Suppressor macrophage (primary cell): ENCODE measurements at places on chromosomes 12 and 14.

GRCh38 chr14:62667421-62667914 lies 377.8 kb downstream of the KCNH5 start:
- DNase-seq = no peak

- no peak for DNase-seq
Observed at GRCh38 chr14:21219561-21220111, 49.6 kb downstream of the HNRNPC start.

- DNase-seq = no peak
Observed at GRCh38 chr12:109169686-109170085, 53.3 kb downstream of the ACACB start.

GRCh38 chr14:89011355-89012281 lies 187.2 kb downstream of the TTC8 start:
- no peak for DNase-seq

GRCh38 chr12:53174881-53175491 lies 5.5 kb upstream of the ZNF740 start:
- peak; percentile 32 for DNase-seq

DNA sequence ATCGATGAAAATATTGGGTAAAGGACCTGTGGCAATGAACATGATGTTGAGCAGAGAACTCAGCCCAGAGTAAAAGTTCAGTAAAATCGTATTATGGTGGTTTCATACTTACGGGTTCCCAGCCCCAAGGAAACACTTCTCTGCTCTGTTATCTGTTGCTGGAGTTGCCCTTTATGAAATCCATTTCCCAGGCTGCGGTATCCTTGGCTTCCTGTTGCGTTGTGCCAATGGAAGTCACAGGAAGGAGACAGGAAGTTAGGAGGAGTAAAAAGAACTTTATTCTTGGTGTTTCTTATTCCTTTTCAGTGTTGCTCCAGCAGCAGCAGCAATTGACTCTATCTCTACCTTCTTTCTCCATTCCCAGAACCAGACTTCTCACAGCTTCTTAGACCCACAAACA lies 965.2 kb downstream of the VRK1 start:
- DNase-seq = no peak

- DNase-seq = no peak
Observed at GRCh38 chr12:48980389-48980952, 2.3 kb downstream of the WNT1 start.

GRCh38 chr14:68661226-68662225 lies 131.3 kb downstream of the ZFP36L1 start:
- no peak for DNase-seq

DNA sequence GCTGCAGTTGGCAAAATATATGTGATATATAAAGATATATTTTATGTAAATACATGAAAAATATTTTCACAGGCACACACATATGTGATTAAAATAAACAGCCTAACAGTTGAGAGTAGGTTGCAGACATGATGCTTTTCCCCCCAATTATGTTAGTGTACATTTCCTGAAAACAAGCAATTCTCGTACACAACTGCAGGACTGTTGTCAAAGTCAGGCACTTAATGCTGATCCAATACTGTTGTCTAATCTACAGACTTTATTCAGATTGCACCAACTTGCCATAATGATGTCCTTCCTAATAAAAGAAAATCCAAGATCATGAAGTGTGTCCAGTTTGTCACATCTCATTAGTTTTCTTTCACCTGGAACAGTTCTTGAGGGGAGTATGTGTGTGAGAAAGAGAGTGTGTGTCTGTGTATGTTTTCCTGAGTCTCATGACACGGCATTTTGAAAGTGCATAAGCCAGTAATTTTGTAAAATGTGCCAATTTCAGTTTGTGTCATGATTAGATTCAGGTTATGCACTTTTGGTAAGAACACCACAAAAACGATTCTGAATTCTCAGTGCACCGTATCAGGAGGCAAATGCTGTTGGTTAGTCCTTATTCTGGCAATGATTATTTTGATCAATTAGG lies 16.5 kb upstream of the SEL1L start:
- DNase-seq = no peak

GRCh38 chr12:113480336-113480971 lies 8.8 kb upstream of the LHX5 start:
- DNase-seq = no peak

DNA sequence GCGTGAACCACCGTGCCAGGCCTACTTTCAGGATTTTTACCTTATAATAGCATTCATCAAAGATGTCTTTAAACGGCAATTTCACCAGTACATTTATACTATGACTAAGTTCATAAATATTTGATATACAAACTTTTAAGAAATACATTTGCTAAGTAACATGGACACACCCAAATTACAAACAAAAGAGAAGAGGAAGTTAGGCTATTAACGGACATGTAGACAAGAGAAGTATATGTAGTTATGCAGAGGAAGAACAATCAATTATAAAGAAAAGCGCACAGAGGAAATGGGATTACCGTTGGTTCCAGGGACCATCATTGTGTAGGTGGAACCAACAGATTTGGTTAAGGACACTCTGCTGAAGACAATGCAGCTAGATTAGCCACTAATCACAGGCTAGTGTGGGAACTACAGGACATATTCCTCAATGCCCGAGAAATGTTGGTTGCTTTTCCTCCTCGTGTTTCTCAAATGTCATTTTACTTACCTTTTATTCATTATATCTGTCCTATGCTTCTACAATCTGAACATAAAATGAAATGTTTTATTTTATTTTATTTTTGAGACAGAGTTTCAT lies 24.0 kb upstream of the PKP2 start:
- DNase-seq = no peak

GRCh38 chr14:104389326-104390220 lies 190.0 kb upstream of the C14orf180 start:
- DNase-seq = no peak

DNA sequence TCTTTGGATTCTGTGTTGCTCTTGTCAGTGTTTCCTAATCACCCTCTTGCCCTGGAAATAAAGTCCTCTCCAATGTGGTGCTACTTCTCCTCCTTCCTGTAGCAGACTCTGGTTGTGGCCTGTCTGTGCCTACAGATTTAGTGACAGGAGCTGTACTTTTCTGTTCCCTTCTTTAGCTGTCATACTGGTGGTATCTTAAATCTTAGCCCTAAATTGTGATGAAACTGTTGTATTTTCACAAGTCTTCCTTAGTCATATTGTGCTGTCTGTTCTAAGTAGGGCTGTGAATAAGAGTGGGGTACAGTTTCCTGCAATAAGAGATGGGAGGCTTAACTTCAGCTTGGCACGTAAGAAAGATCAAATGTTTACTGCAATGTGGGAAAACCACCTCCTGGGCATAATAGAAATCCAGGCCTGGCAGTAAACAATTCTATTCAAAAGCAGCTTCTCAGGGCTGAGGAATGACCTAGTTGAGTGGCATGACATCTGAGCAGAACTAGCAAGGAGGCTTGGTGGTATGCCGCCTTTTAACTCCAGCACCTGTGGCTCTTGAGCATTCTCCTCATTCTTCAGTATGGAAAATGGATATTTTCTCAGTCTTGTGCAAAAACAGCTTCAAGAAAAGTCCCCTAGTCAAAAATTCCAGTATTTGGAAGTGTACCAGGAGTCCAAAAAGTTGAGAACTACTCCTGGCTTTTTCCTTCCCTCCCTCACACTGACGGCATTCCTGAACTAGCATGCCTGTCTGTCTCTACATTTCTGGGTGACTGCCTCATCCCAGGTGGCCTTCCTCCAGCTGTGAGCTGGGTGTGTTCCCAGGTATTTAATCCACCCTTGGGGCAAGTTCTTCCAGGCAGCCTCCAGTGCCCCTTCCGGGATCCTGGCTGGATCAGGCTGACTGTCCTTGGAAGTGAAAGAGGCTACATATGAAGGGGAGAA lies 19.5 kb downstream of the ANO6 start:
- peak; percentile 33 for DNase-seq

- no peak for DNase-seq
Observed at GRCh38 chr14:73230051-73230450, 7.3 kb upstream of the PAPLN start.

GRCh38 chr12:14952299-14952921 lies 9.0 kb downstream of the ARHGDIB start:
- peak; percentile 90 for DNase-seq

DNA sequence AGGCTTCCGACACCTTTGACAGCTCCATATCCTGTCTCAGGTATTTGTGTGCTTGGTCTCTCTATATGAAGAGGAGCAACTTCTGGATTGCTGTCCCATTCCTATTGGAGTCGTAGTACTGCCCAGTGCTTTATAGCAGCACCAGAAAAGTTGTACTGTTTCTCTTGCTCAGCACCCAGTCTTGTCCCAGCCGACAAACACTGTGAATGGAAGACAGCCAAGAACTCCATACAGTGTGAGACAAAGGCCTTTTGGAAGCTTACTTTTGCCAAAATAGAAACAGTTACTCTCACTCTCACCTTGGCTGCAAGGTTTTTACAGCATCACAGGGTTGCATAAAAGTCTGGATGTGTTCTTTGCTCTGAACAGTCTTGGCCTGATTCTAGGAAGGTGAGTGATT lies 105.3 kb downstream of the TGFB3 start:
- no peak for DNase-seq

DNA sequence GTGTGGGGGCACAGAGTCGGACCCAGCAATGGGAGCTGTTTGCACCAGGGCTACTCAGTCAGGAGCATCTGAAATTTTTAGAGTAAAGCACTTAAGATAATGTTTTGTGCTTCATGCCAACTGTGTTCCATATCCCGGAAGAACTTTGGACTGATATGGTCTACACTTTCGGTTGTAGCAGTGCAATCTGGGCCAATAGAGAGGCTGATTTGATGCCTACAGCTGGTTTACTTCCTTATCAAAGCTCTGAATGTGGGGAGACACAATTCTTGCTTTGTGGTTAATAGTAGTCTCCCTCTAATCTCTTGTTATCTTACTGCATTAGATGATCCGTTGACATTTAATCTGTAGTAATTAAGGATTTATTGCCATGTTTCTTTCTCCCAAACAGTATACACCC lies 7.8 kb upstream of the VDR start:
- DNase-seq = no peak

DNA sequence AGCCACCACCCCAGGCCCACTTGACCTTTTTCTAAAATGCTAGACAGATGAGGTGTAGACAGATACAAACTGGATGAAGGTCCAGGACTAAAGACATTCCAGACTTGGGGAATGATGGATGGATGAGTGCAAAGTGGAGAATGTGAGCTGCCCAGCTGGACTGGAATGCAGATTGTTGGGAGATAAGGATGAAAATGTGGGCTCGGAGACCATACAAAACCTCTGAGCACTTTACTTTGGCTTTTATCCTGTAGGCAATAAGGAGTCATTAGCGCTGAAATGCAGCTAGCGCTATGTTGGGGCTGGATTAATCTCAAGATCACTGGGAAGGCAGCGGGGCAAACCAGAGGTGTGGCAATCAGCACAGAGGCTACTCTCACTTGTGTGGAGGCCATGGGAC lies 64.7 kb upstream of the GNPNAT1 start:
- no peak for DNase-seq

DNA sequence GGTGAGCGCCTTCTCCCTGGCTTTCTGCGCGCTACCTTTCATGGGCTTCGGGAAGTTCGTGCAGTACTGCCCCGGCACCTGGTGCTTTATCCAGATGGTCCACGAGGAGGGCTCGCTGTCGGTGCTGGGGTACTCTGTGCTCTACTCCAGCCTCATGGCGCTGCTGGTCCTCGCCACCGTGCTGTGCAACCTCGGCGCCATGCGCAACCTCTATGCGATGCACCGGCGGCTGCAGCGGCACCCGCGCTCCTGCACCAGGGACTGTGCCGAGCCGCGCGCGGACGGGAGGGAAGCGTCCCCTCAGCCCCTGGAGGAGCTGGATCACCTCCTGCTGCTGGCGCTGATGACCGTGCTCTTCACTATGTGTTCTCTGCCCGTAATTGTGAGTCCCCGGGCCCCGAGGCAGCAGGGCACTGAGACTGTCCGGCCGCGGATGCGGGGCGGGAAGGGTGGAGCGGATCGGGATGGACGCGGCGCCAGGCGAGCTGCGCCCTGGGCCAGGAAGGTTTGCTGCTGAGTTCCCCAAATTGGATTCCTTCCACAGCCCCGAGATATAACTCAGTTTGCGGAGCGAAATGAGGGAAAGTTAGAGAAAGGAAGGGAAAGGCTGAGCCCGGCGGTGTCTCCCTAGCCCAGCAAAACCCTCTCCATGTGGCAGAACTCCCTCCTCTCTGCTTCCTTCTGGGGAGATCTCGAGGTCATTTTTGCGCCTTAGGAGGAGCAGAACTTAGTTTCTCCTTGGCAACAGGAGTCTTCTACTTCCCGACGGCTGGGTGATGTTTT lies 972 bp downstream of the PTGDR start:
- DNase-seq = no peak

DNA sequence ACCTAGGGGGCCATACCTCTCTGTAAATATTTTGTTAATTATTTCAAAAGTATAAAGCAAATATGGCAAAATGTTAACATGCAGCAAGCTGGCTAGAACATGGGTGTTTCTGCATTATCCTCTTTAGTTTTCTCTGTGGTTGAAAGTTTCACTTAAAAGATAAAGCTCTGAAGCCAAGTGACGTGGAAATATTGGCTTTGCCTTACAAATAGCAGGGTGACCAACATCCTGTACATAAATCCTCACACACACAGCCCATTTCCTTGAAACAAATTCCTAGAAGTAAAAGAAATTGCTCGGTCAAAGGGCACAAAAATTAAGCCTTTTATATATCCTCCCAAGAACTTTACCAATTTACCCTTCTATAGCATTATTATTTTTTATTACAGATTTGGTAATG lies 10.6 kb upstream of the VWF start:
- DNase-seq = peak; percentile 9

GRCh38 chr12:71846322-71846940 lies 6.9 kb downstream of the TBC1D15 start:
- peak; percentile 36 for DNase-seq

DNA sequence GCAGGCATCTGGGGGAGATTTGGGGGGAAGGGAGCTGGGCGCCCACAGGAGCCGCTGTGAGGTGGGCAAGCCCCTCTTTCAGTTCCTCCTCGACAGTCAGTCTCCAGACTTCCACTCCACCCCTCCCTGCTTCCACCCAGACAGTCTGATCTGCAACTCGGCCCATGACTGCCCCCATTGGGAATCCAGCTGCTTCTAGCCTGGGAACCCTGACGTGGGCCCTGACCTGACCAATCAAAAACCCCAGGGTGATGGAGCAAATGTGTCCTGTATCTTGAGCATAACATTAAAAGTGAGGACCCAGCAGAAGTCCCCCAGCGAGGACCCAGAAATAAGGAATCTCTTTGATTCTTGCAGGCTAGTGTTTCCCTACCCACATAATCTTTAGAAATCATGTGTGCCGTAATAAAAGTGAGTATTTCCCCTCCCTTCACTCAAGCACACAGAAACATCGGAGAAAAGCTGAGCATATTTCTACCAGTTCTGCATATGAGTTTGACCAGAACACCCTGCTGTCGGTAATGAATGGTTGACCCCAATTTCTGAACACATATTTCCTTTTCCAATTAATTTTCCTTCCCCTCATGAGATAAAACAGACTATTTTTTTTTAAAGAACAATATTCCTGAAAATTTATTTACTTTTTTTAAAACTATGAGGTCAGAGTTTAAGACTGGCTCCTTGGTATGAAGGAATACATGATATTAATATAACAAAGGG lies 6.4 kb downstream of the SSH1 start:
- peak; percentile 81 for DNase-seq

- no peak for DNase-seq
Observed at GRCh38 chr14:76045773-76046172, 60.2 kb downstream of the IFT43 start.
